NCI-H2029 treated with DMSO at 0.1 percent for 48 hours (cell line): ENCODE measurements at places on chromosomes 2 and 18.

- DNase-seq: no peak
Observed at GRCh38 chr2:212956665-212957607, 194.5 kb downstream of the IKZF2 start.

GRCh38 chr2:241011751-241012510 is 13.5 kb downstream of the SNED1 start:
- DNase-seq: no peak

- no peak for DNase-seq
Observed at GRCh38 chr2:64832936-64833335, 156.3 kb upstream of the SLC1A4 start.

- DNase-seq: no peak
Observed at GRCh38 chr2:238264072-238264460, 24.2 kb upstream of the HES6 start.

- DNase-seq: no peak
Observed at GRCh38 chr2:127721978-127722355, 20.7 kb downstream of the SFT2D3 start.

DNA sequence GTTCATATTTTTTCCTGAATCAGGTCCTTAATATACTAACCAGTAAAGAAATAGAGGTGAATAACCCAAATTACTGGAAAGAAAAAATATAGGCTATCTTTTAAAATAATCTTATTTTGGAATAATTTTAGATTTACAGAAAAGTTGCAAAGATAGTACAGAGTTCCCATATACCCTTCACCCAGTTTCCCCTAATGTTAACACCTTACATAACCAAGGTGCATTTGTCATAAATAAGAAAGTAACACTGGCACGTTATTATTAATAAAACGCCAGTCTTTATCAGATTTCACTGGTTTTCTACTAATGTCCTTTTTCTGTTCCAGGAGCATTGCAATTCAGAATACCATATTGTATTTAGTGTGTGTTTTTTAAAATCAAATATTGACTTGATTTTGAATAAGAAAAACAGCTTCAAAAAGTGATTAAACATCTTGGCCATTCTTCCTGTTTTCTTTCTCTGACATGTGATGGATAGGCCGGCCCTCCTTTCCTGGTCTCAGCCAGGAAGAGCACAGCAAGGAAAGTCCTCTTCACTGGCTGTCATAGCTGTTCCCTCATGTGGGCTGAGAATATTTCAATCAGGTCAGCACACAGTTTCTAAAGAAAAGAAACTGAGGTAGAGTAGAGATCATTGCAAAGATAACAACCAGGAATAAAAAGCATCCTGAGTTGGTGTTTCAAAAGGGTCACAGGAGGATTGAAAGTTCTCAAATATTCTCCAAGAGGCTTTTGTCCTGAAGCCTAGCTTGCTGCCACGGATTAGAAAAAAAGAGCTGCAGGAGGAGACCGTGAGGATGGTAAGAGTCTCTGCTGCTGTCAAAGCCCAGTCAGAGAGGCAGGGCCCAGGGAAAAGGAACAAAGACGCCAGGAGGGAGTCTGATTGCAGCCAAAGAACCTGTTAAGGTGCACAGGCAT is 79.3 kb upstream of the ARL5A start:
- no peak for DNase-seq

- DNase-seq: no peak
Observed at GRCh38 chr18:11741505-11742145, 52.6 kb downstream of the GNAL start.

GRCh38 chr2:190582736-190583506 is 48.4 kb upstream of the NEMP2 start:
- DNase-seq: no peak

DNA sequence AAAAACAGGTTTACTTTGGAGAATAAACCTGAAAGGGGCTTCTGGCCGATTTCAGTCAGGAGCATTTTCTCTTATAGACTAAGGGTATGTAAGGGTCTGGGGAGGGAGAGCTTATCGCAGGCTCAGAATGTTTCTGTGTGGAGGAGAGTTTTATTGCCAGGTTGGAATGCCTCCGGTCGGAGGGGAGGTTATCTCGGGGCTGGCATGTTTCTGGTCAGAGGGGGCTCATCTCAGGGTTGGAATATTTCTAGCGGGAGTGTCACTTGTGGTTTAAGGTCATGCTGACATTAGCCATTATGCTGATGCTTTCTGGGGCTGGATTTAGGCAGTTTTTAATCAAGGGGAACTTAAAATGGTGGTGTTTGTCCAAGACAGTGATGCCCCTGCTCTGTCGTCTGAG is 333.6 kb downstream of the METTL4 start:
- DNase-seq: no peak

DNA sequence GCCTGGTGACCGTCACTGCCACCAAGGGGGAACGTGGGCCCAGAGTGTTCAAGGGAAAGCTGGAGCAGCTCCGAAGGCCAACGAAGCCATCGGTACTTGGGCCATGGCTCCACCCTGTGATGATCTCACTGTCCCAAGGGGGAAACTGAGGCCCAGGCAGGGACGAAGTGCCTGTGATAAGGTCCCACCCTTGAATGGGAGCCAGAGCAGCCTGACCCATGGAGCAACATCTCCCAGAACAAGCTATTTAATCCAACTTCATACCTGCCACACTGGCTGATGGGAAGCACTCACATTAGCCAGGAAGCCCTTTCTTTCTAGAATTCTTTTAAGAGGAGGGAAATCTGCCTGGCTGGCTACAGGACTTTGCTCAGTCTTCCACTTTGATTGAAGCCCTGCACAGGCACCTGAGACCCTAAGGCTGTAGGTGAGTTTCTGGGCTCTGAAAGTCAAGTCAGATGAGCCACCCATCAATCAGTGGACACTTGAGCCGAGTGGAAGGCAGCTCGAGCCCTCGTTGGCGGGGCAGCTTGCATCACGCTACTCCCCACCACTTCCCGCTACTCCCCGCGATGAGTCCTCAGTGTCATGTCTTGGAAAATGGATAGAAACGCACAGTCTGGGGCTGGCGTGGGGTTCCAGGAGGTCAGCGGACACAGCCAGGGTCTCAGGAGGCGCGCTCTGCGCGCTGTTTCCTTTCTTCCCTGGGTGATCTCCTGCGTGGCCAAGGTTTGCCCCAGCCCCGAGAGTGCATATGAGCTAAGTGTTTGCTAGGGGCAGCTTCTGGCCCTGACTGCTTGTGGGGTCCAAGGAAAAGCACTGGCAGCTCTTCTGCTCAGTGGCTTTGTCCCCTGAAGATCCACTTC is 2.5 kb upstream of the HS6ST1 start:
- DNase-seq: no peak

DNA sequence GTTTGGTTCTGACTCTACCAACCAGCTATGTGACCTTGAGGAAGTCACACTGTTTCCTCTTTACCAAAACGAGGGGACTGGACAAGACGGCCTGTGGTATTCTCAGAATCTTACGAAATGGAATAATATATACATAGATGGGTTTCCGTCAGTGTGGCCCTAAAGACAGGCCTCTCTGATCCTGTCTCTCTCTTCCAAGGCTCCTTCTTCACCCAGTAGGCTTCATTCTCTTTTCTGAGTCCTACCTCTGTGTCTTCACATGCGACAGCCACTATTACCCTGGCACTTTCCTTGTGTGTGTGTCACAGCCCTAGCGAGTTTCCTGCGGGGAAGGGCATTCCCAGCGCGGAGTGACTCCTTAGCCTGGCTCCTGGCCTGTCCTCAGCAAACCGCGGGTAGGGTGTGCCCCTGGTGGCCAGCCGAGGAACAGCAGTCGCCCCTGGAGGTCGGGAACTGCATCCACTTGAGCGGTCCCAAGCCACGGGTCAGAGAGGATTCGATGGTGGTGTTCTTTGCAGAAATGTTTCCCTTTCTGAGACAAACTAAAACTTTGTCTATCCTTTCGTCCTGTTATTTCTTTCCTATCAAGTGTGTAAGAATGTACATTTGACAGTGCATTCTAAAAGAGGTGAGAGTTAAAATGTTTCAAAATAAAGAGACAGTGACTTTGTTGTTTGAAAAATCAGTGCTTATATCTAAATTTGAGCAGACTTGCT is 63.3 kb downstream of the RAB31 start:
- DNase-seq: no peak

DNA sequence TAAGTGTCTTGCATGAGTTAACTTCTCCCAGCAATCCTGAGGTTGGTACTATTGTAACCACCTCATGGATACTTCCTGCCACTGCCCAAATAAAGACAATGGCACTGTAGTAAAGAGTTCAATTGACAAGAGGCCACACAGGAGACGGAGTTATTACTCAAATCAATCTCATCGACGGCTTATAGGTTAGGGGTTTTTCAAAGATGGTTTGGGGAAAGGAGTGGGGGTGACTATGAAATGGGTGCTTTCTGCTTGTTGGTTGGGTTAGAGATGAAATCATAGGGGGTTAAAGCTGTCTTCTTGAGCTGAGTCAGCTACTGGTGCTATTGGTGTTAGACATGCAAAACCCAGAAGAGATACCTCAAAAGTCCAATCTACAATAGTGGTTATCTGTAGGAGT is 1258.0 kb upstream of the ZEB2 start:
- no peak for DNase-seq

GRCh38 chr2:27921424-27921823 is 30.9 kb downstream of the BABAM2 start:
- no peak for DNase-seq

DNA sequence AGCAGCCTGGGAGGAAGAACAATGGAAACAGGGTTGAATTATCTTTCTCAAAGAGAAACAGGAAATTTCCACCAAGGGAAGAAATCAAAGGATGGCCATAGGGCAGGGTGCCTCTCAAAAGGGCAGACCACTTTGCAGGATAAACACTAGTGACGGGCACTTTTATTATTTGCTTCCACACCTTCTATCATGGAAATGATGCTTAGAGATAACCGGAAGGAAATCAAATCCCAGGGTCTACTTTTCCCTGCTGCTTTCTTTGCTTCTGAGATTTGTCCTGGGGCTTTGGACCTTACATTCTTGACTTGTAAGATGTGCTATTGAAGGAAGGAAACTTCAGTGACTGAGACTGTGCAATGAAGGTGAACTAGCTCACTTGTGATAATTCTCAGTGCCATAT is 1.1 kb upstream of the SCN9A start:
- DNase-seq: no peak

- no peak for DNase-seq
Observed at GRCh38 chr18:26702086-26702485, 153.7 kb upstream of the KCTD1 start.

GRCh38 chr2:55519938-55520885 is 694 bp downstream of the CFAP36 start:
- DNase-seq: no peak
